Astrocyte of the spinal cord (primary cell): ENCODE measurements at places on chromosomes 2 and 18.
A peak's percentile ranks its signal among the peaks of the same experiment; 100 is the strongest.

DNA sequence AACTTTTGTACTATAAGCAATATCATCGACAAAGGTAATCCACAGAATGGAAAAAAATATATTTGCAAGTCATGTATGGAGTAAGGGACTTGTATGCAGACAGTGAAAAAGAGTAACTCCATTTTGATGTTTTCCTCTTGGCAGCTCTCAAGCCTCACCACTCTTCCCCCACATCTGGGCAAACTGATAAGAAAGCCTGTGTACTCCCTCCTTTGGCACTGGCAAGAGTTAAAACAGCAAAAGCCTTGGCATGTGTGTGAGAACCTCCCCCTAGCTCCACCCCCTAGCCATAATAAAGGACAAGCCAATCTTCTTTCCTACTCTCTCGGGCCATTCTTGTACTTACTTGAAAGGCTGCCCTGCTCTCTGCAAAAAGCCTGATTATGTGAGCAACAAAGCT, 335.2 kb downstream of the LRATD1 start:
- no peak for DNase-seq

DNA sequence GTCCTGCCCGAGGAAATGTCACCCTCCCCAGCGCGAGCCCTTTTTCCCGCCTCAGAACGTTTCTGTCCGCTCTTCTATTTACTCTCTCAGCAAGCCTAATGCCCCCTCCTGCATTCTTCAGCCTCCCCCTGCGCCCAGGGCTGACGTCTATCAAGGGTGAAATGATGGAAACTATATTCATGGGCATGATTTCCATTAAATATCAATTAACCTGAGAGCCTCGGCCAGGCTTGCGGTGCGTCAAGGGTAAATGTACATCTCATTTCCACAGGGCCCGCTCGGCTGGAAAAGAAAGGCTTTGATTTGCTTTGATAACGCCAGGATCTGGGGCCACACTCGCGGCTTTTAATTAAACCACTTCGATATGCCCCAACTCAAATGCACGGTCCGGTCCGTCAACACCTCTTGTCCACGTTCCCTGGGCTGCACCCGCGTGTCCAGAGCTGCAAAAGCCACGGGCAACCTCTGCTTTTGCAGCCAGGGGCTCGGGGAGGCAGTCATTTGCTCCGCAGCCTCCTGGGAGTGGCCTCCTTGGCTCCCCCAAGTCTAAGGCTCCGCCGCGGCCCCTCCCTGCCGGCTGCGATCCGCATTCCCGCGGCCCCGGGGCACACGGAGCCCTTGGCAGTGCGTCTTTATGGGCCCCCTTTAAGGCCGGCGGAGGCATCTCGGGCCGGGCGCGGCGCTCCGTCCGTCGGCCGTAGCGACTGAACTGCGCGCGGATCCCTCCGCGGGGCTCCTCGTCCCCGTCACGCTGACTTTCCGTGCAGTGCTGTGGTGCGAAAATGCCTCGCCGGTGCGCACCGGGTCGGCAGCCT, at the start of gene HOXD8:
TSS of gene HOXD8 (plus strand) at position 724 of the 815 bp plus-strand sequence. CDS start 662 bp downstream, outside the sequence.
- peak; percentile 80 for DNase-seq

GRCh38 chr2:212669761-212670160, 131.2 kb upstream of the ERBB4 start:
- no peak for DNase-seq

- no peak for DNase-seq
Measured at GRCh38 chr2:128499367-128500137, 180.9 kb upstream of the HS6ST1 start.

- DNase-seq = no peak
Measured at GRCh38 chr18:3114026-3114425, 101.1 kb upstream of the LPIN2 start.

DNA sequence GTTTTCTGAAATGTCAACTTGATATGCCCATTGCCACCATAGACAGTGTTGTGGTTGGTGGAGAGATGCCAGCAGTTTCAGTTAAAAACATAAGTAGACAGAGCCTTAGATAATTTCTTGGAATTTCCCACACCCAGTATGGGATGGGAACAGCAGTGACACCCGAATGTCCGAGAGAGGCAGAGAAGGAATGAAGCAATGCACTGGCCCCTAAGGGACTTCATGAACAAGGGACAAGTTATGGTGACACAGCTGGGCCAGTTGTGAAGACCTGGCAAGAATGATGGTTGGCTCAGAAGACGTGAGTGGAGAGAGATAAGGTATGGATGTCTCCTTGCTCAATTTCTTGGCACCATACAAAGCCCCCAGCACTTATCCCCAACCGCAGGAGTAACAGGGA, 165.2 kb upstream of the APCDD1 start:
- no peak for DNase-seq

DNA sequence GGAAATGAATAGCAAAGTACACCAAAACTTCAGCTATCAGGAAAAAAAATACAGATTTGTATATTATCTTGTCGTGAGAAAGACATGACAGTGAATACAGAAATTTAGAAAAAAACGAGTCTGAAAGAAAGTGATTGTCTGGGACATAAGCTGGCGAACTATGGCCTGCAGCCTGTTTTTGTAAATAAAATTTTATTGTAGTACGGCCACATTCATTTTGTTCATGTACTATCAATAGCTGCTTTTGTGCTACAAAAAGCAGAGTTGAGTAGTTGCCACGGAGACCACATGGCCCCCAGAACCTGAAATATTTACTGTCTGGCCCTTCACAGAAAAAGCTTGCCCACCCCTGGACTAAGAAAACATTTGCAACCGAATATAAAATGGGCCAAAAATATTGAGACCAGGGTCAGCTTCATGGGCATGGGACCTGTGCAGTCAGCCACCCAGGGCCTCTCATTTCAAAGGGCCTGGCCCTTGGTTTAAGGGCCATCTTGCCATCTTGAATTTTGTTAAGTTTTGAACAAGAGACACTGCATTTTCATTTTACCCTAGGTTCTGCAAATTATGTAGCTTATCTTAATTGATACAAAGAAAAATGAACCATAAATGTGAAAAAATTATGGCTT, 17.9 kb downstream of the ANTXR1 start:
- no peak for DNase-seq

DNA sequence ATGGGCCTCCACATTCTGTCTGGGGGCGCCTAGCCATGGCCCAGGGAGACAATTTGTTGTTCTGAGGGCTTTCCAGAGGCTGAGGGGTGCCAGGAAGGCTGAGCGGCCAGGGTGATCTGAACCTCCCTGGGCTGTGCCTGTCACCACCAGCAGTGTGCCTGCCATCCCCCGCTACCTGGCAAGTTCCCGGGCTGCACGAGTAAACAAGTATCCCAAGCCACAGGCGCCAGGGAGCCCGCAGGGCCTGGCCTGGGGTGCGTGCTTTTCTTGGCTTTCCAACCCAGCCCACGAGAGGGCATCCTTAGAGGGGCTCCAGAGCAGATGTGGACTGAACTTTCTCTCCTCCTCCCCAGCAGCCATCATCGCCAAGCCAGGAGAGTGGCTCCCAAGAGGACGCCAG, 35.1 kb upstream of the B3GNT7 start:
- DNase-seq = no peak

DNA sequence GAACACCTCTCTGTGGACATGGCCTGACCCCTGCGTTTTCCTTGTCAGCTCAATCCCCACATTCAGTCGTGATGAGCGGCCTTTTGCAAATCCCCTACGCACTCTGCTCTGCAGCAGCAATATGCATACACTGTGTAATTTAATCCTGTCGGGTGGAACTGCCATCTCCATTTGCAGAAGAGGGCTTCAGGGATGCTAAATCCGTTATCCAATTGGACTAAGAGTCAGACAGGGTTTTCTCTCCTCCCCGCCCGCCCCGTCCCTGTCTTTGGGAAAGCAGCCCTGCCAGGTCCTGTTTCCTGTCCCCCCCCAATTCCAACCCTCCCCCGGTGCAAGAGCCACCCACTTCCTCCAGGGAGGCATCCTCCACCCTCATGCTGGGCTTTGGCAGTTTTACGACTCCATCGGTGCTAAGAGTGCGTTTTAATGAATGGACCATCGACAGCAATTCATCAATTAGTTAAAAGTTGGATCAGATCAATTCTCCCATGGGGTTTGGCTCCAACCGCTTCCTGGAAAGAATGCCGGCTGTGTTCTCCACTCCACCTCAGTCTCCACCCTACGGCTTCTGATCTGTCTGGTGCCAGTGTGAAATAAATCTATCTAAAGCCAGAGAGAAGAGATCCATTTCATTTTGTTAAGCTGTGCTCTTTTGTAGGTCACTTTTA, 53.5 kb upstream of the ASAP2 start:
- DNase-seq = no peak

- DNase-seq = no peak
Measured at GRCh38 chr18:3720159-3720558, 270.2 kb downstream of the TGIF1 start.

DNA sequence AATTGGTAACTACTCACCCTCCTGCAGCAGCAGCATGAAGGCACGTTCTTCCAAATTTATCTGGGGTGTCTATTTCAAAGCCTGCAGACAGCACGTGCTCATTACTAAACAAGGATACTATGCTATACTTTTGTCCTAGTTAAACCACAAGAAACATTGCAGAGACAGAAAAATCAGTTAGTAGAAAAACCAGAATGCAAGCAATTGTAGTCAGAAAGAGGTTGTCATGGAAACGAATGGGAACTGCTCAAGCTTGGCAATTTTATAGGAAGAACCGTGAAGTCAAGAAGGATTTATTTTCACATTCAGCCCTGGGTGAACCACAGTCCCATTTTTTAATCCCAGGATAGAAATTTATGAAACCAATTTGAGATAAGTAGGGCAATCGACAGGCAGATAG, 162.2 kb upstream of the PGAP1 start:
- peak; percentile 86 for DNase-seq

GRCh38 chr18:23650968-23651927, 11.5 kb downstream of the ANKRD29 start:
- peak; percentile 71 for DNase-seq

GRCh38 chr2:193561054-193561453, 1366.3 kb upstream of the TMEFF2 start:
- peak; percentile 20 for DNase-seq

GRCh38 chr18:321865-322467, 54.1 kb upstream of the THOC1 start:
- no peak for DNase-seq

DNA sequence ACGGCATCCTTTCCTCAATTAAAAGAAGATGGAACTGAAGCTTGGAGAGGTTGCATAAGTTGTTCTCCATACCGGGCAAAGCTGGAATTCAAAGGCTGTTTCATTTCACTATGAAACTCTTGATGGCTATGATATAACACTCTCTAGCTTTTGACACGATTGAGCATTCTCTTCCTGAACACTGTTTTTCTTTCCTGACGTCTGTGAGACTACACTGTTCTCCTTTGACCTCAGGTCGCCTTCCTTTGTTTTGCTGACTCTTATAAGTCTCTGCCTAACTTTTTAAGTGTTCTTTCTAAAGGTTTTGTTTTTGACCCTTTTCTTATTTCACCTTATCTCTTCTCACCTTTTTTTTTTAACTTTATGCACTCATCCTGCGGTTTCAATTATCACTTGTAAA, 261.8 kb upstream of the LINC00305 start:
- no peak for DNase-seq

GRCh38 chr2:73202156-73203054, at the start of gene NOTO:
NOTO (plus strand) TSS chr2:73202574; CDS start chr2:73202667, 93 bp downstream.
- DNase-seq = no peak

- DNase-seq = no peak
Measured at GRCh38 chr2:97808816-97809215, 95.4 kb downstream of the ZAP70 start.

- no peak for DNase-seq
Measured at GRCh38 chr2:39217192-39217550, 26.6 kb downstream of the CDKL4 start.

GRCh38 chr2:224937887-224938286, 104.4 kb downstream of the DOCK10 start:
- no peak for DNase-seq

DNA sequence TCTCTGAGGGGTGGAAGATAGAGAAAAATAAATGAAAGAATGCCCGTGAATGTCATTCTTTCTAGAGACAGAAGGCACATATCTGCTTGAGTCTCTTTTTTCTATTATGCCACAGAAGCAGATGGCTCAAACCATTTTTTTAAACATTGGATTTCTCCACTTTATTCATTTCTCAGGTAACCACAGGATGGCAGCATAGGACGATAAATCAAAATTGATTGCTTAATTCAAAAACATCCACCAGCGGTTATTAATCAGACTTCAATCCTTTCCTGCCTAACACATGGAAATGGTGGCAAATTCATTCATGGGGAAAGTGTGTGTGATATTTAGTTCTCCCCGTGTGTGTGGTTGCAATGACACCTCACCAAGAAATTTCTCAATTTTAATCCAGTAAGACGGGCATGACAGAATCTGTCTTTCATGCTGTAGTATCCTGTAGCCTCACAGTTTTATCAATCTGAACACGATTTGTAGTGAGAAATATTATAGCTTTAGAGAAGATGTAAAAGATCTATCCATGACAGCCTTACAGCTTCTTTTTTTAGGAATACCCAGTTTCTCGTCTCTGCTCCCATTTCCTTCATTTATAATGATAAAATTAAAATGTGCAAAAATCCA, 72.2 kb downstream of the DSC3 start:
- DNase-seq = peak; percentile 16

DNA sequence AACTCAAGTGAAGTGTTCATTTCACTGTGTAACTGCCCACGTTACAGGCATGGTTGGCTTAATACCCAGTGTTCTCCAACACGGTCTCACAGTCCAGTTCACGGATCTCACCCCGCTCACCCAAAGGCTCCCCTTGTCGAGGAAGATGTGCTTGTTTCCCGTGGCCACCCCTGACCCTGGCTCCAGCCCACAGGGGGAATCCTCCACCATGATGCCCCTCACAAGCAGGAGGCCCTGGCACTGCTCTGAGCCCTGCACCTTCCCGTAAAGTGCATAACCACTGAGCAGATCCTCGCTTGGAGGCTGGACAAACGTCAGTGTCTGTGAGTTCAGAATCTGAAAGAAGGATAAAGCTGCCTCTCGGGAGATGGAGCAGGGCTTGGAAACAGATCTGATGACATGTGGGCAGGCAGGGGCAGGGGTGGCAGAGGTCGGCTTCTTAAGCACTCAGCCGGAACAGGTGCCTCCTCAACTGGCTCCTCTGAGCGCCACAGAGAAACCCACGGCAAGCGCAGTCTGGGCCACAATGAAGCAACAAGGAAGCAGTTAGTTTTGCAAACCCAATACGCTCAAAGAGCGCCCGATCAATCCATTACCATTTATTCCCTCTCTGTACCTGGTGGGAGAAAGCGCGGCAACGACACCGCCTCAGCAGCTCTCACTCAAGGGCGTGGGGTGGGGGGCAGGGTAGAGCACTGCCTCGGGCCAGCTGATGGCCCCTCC, 17.6 kb downstream of the HDAC4 start:
- DNase-seq = no peak
